ENCODE measurements at places on chromosomes 7 and 10.
A peak's percentile ranks its signal among the peaks of the same experiment; 100 is the strongest.

- DNase-seq, result no peak
Observed at GRCh38 chr10:4909118-4909517, 54.1 kb upstream of the AKR1C1 start.

DNA sequence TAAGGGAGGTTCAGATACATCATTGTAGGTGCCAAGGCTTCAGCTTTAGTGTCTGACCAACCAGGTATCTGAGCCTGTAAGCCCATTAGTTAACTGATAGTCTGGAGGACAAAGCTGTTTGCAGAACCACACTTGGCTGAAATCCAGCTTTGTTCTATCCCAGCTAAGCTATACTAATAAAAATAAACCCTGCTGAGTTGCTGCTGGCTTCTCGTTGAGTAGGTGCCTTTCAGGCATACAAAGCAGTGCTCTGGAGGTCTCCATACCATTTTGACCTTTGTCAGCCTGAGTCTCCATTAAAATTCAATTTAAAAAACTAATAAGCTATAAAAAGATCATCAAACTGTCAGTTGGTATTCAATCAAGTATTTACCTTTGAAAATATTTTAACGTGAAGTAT, 22.0 kb downstream of the CDCA7L start:
- no peak for DNase-seq

DNA sequence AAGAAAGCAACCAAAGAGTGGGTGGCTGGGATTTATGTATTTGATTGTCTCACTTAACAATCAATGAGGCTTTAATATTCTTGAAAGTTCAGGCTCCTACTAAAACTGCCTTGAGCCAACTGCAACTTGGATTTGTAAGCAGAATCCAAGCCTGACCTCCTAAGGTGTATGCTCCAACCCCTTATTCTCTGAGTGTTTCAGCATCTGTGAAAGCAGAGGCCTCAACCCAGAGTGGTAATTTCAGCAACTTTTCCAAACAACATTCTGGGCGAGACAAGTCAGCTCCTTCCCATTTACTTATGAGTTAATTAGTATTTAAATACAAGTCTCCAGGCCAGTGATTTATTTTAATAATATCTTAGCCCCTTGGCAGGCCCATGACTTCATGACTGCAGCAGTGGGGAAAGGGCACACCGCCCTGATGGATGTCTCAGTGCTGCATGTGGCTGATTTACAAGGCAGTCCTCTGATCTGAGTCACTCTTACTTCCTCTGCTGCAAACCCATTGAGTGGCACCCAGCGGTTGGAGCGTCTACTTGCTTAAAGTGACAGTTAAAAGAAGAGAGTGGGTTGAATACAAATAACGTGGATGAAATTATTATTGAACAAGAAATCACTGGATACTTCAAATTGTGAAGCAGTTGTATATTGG, 209.1 kb downstream of the TRIL start:
- DNase-seq, result peak; percentile 35

DNA sequence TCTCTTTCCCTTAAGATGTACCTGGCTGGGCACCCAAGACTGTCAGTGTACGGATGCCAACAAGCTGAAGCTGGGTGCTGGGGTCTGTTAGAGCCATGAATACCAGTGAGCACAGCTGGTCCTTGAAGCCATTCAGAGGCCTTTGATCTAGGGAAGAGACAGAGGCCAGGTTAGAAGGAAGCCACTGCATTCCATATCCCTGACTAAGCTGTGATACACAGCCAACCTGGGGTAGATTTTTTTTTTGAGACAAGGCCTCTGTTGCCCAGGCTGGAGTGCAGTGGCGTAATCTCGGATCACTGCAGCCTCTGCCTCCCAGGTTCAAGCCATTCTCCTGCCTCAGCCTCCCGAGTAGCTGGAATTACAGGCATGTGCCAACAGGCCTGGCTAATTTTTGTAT, 20.8 kb downstream of the ZDHHC16 start:
- no peak for DNase-seq

- no peak for DNase-seq
Observed at GRCh38 chr7:2321020-2321419, 6.8 kb upstream of the SNX8 start.

DNA sequence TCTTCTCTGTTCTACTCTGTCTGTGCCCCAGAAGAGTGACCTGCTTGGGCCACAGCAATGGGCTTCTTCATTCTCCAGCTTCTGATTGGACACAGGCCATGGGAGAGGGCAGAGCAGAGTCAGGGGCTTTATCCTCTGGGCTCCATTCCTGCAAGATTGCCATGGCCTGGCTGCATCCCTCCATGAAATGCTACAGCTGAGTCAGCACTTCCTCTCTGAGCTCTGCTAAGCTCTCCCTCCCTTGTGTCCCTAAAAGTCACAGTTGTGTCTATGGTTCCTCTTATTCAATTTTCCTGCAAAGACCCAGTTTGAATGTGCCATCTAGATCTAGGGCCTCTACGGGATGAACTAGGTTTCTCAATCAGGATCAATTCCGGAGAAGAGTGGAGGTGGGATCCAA, 903.8 kb downstream of the TYW1 start:
- DNase-seq, result no peak

- no peak for DNase-seq
Observed at GRCh38 chr7:143913945-143914615, 12.1 kb upstream of the TCAF1 start.

DNA sequence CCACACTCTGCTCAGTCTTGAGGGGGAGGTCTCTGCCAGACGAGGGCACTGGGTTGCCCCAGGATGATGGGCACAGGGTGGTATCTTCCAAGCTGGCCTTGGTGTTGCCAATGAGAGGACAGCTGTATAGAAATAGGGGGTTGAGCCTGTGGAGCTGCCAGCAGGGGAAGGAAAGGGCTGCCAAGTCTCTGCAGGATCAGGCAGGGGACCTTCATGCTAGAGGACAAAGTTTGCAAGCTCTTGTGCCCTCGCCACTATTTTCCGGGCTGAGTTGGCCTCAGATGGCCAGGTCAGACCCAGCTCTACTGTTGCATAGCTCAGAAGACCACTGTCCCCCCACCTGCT, 68.7 kb downstream of the ARHGAP22 start:
- DNase-seq, result no peak

DNA sequence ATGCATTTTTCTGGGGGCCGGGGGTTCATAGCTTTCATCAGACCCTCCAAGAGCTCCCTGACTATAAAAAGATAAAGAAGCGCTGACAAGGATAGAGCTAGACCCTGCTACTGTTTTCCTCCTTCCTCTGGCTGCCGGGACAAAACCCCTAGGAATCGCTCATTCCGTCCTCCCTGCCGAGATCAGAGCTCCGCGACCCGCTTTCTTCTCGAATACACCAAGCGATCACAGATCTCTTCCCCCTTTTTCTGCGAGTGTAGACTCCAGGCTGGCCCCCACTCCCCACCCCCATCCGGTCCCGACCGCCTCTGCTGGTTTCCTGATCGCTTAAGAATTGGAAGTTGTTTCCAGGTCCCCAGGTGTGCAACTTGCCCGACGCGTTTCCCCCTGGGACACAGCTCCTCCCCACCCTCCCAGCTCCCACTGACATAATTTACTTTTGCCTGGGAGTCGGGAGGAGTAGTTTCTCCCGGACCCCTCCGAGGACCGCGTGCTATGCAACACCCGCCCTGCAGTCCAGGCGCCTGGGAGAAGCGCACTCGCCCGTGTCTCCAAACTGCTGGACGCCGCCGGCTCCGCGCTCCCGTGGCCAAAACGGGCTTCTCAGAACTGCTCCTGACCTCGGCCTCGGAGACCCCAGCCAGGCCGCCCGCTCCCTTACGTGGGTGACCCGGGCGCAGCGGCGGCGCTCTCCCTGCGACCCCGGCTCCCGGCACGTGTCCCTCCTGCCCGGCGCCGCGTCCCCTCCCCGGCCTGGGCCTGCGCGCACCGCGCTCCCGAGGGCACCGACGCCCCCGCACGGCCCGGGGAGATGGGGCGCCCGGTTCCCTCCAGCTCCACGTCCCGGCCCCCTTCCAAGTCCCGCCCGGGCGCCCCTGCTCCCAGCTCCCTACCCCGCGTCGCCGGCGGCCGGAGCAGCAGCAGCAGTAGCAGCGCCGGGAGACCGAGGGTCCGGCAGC, 552 bp downstream of the IL15RA start:
- no peak for DNase-seq

DNA sequence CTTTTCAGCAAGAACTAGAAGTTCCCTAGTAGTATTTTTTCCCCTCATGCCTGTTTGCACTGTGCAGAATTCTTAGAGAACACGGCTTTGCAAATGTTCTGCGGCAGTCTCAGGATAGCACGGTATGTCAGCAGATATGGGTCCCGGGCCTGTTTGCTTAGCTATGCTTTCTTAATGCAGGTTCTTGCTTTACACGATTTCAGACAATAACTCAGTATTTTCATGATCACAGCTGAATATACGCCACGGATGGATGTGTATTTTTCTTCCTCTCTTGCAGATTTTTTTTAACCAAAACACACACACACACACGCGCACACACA, 137.3 kb downstream of the HECW1 start:
- no peak for DNase-seq

GRCh38 chr7:55552320-55553023, 19.8 kb downstream of the VOPP1 start:
- no peak for DNase-seq

DNA sequence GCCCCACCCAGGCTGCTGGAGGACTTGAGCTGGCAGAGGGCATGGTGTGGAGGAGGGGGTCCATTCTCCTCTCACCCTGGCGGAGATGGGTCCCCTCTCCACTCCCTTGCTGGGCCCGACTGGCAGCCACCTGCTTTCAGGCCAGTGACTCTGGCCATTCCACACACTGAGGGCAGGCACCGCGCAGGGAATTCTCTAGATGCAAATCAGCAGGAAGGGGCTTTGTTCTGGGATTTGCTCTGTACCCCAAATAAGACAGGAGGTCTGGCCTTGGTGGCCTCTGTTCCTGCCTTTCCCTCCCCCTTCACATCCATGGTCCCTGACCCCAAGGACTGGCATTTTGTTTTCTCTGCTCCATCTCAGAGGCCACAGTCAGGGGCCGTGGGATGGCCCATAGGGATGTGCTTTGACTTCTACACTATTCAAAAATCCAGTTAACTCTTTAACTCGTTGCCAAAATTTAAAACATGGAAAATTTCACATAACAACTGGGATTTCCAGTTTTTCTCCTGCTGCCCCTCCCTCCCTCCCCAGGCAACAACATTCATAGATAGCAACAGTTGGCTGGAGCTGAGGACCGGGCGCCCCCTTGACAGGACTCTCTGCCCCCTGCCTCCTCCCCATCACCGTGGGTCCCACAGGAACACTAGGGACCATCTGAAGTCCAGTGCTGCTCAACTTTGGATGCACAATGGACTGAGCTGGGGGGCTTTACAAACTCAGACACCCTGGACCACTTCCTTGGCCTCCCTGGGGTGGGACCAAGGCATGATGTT, 33.9 kb downstream of the PPIF start:
- no peak for DNase-seq

- DNase-seq, result no peak
Observed at GRCh38 chr10:101492205-101492604, 95.9 kb downstream of the POLL start.

DNA sequence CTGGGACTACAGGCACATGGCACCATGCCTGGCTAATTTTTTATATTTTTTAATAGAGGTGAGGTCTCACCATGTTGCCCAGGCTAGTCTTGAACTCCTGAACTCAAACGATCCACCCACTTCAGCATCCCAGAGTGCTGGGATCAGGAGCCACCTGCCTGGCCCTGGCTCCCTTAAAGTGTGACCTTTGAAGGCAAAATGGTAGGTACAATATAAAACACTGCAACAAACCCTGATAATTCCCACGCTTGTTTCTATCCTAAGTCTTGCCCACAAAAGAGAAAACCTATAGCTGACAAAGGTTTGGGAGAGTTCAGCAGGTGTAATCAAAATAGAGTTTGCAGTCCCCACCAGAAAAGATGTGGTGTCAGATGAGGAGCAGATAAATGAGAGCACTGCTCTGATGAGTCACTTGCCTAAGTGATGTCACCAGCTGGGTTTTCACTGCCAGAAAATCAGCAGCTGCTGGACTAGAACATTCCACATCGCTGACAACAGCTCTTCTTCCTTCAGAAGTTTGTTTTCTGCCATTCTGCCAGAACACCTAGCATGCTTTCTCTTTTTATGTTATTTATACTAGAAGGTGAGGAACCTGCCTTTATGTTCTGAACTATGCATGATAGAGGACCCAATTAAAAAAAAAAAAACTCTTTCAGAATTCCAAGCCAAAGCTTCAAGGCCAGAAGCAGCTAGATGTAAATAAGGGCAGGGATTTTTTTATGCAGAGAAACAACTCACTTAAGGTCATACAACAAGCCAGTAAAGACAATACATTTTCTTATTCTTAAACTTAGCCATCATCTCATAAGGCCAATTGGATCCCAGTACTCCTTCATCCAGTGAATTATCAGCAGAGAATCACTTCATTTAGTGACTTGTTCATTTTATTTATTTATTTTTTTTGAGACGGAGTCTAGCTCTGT, 18.0 kb downstream of the PURB start:
- peak; percentile 52 for DNase-seq

GRCh38 chr10:20369863-20370736, 527.0 kb downstream of the NEBL start:
- DNase-seq, result no peak

GRCh38 chr7:28623863-28624262, 211.5 kb downstream of the CREB5 start:
- no peak for DNase-seq

- DNase-seq, result no peak
Observed at GRCh38 chr7:35624299-35625186, 70.4 kb downstream of the HERPUD2 start.

- DNase-seq, result no peak
Observed at GRCh38 chr7:111012799-111013675, 77.9 kb upstream of the LRRN3 start.

DNA sequence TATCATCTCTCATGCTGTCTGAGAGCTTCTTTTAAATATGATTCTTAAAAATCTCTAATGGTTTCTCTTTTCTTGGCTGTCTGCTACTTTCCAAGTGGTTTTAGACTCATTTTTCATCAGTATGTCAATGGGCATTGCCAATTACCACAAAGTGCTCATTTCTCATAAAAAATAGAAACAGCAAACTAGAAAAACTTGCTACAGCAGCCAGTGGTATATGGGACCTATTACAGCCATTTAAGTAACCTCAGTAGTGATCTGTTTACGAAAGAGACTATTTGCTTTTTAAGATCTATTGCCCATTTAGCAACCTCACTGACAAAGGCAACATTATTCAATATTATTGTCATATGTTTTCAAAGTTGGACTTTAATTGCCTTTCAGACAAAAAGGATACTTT, 207.1 kb upstream of the RHOBTB1 start:
- no peak for DNase-seq

DNA sequence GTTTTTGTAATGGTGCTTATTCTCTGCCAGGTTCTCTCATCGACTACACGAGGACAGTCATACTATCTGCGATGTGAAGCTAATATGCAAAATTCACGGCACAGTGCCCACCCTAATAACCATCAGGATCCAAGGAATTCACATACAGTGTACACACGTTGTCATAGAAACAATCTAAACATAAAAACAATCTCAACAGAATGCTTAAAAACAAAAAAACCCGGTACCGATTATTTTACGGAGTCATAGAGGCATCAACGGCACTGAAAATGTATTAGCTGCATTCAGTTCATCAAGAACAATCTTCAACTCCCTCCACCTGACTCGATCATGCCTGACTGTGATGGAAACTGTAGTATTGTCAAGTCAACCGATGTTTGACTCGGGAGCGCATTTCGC, 628 bp downstream of the MRPS33 start:
- no peak for DNase-seq

GRCh38 chr7:69765879-69766278, 167.6 kb downstream of the AUTS2 start:
- no peak for DNase-seq
